ENCODE measurements at places on chromosomes 12 and 14. TPM values are rescaled to one million over a fixed set of nuclear protein-coding genes. Genes with fewer than 3 reads are reported as not detected.

Gene FGF6
- not detected for total RNA-seq

Gene TAS2R31
- 4.5 TPM for total RNA-seq

Gene KRT85
- total RNA-seq: not detected

Gene ADAMTS20
- total RNA-seq: not detected

Gene TMTC1
- 0.57 TPM for total RNA-seq

Gene ADAM20
- total RNA-seq: 0.61 TPM

Gene IFNG-AS1
- 0.41 TPM for total RNA-seq

Gene CBLN3
- 5.5 TPM for total RNA-seq

Gene CLEC6A
- not detected for total RNA-seq

Gene SPX
- 1.0 TPM for total RNA-seq

Gene RND1
- 7.9 TPM for total RNA-seq

Gene TGM1
- 4.8 TPM for total RNA-seq

Gene LRIG3
- total RNA-seq: not detected

Gene OXA1L
- total RNA-seq: 127 TPM

Gene BLOC1S1
- total RNA-seq: 64.8 TPM

Gene TSPAN11
- total RNA-seq: not detected

Gene KRT5
- not detected for total RNA-seq

Gene SLC7A7
- 0.61 TPM for total RNA-seq

Gene DEPDC4
- 1.1 TPM for total RNA-seq

Gene TDRD9
- total RNA-seq: not detected

Gene INTS13
- total RNA-seq: 52.2 TPM

Gene WNT1
- total RNA-seq: 0.24 TPM

Gene USP15
- 110 TPM for total RNA-seq
